ENCODE measurements at places on chromosomes 2 and 18. TPM values are rescaled to one million over a fixed set of nuclear protein-coding genes. Genes with fewer than 3 reads are reported as not detected.

DNA sequence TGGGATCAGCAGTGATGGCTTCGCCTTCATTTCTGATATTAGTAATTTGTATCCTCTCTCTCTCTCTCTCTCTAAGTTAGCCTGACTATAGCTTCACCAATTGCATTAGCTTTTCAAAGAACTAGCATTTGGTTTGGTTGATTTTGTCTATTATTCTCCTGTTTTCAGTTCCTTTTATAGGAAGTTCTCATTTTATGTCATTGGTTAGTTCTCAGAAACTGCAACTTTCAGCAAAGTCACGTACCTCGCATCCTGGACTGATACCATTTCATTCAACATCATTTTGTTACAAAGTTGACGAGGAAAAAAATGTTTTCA is 450.8 kb downstream of the EIPR1 start:
- no peak for DNase-seq

Gene INHA
- total RNA-seq = 0.88 TPM

DNA sequence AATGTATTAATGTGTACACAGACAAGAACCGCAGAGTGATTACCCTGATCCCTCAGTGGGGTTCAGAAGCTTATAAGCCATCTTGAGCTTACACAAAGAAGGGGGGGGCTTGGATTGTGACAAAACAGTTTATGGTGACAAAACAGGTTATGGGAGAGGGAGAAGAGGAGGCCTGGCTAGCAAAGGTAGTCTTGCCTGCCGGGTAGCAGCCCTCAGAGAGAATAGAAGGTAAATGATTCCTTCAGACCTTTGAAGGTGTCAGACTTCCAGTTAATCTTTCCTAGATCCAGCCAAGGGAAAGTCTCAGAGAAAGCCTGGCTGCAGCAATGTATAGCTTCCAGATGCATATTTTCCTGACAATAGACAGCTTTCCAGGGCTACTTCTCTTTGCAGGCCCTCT is 44.6 kb upstream of the RAPH1 start:
- no peak for DNase-seq

DNA sequence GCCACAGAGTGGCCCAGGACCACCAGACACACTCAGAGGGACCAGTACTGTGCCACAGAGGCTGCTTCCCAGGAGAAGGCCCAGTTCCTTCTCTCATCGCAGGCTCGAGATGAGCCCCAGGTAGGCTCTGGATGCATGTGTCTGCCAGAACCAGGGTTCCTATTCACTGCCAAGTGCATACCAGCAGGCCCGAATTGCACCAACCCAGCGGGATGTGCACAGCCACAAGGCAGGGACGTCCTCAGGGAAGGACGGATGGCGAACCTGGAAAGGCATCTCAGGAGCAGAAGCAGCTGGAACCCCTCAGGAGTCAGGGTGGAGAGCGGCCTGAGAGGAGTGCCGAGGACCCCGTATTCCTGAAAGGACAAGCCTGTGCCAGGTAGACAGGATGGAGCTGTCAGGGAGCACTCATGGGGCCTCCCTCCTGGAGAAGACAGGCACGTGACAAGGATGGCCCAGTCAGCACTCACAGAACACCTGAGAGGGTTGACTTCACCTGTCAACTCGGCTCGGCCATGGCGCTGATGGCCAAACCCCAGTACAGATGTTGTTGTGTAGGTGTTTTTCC is 73.7 kb downstream of the PTGR3 start:
- DNase-seq = no peak

Gene CRYGD
- not detected for total RNA-seq

- DNase-seq = no peak
Observed at GRCh38 chr18:9206421-9206820, 69.8 kb downstream of the ANKRD12 start.

GRCh38 chr18:40877096-40877495 is 1077.9 kb upstream of the PIK3C3 start:
- DNase-seq = no peak

- DNase-seq = no peak
Observed at GRCh38 chr2:60925994-60926740, 44.8 kb downstream of the REL start.

DNA sequence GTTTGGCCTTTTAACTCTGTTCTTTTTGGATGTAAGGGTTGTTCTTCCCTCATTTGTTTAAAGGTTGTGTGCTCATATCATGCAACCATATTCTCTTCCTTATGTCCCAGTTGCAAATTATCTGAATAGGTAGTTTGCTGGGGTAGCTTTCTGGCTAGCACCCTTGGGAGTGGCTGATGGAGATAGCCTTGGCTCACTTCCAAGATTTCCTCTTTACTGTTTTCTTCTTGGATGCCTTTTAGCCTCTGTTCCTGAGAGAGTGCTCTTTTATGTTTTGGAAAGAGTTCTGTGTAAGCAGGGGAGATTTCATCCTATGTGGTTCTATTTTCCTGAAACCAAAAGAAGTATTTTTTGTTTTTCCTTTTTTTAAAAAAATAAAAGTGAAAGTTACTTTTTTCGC is 25.4 kb downstream of the USP14 start:
- no peak for DNase-seq

Gene MRPL44
- total RNA-seq = 18.8 TPM

- no peak for DNase-seq
Observed at GRCh38 chr18:33123862-33124518, 316.5 kb downstream of the CCDC178 start.

Measured in omental fat pad (tissue), 4 donors.